ENCODE measurements at places on chromosomes 7 and 10.

- no peak for DNase-seq
These were observed 27.8 kb upstream of the ITGB8 start for GRCh38 chr7:20302891-20303290.

GRCh38 chr10:102795453-102796406 lies 41.5 kb downstream of the CYP17A1 start:
- DNase-seq: no peak

GRCh38 chr10:75825235-75825634 lies 393.8 kb downstream of the LRMDA start:
- no peak for DNase-seq

GRCh38 chr7:133252506-133252857 lies 396 bp upstream of the EXOC4 start:
- no peak for DNase-seq

GRCh38 chr7:113188396-113188795 lies 70.0 kb upstream of the SMIM30 start:
- no peak for DNase-seq

DNA sequence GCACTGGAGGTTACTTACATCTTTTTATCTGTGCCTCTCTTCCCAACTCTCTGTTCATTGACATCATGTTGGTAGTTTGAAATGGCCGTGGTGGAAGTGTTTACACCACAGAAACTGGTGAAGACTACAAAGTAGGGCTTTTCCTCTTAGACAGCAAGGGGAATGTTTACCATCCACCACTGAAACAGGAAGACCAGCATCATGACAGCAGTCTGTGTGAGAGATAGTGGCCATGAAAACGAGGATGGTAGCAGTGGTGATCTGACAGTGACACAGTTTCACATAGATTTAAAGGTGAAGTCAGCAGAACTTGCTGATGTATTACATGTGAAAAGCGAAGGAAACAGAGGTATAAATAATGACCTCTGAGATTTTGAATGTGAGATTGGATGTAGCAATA lies 115.7 kb downstream of the CCDC71L start:
- no peak for DNase-seq
